ENCODE measurements at places on chromosomes 12 and 14.

DNA sequence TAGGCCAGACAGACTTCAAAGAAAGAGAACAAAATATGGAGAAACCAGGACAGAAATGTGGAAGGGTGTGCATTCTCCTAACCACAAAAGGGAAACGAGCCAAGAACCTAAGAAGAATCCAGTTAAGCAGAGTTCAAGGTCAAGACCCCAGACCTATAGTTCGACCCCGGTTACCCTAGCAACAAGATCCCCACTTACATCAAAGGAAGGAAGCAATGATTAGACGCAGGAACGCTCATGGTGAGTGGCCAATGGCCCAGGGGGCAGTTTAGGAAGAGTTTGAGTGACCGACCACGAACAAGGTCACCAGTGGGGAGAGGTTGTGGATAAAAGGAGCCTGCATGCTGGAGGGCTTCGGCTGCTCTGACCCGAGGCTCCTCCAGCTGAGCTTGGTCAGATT is 36.2 kb downstream of the OAS2 start:
- DNase-seq, result no peak

DNA sequence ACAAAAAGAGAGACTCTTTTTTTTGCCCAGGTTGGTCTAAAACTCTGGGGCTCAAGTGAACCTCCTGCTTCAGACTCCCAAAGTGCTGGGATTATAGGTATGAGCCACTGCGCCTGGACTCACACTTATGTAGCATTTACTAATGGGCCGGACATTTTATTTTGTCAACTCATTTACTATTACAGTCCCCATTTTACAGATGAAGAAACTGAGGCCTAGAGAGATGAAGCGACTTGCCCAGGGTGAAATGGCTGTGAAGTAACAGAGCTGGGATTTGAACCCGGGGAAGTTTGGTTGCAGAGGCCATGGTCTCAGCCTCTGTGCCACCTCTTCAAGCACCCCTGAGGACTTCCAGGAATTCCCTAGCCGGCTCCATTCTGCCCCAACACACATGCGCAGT is 9.4 kb downstream of the HPD start:
- no peak for DNase-seq

GRCh38 chr12:106429636-106430035 is 72.1 kb downstream of the POLR3B start:
- no peak for DNase-seq

DNA sequence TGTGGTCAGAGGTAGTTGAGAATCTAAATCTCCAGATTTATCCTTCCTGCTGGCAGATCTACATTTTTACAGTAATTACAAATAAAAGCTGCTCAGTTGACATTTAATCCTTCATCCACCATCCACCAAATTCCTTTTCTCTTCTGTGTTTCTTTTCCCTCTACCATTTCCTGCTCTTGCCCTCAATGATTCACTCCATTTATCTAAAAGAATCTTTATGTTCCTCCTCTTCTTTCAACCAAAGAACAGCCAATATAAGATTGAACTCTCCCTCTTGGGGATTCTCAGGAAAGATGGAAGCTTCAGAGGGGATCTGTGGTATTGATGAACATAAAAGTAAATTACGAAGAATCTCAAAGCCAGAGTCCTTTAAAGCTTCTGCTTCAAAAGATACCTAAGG is 4.4 kb downstream of the MAP4K5 start:
- DNase-seq, result no peak

DNA sequence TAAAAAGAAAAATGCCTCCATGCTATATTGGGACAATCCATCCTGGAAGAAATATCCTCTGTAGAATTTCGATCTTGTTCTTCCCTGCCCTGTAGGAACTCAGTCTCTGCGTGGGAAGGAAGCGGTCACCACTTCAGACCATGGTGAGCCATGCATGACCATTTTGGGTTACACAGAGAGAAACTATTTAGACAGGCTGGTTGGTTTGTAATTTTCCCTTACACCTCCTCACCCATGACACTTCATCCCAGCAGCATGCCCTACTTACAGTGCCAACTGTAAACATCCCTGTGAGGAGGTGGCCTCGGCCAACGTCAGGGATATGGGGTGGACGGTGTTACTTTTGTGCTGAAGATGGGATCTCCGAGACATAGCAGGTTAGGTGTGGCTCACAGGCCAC is 121.4 kb downstream of the SMOC1 start:
- DNase-seq, result no peak

- no peak for DNase-seq
These were observed 53.1 kb downstream of the ZFYVE26 start for GRCh38 chr14:67763158-67763822.
